Neural progenitor cell (in vitro differentiated cells): ENCODE measurements at places on chromosomes 3 and 15.
A peak's percentile ranks its signal among the peaks of the same experiment; 100 is the strongest.

DNA sequence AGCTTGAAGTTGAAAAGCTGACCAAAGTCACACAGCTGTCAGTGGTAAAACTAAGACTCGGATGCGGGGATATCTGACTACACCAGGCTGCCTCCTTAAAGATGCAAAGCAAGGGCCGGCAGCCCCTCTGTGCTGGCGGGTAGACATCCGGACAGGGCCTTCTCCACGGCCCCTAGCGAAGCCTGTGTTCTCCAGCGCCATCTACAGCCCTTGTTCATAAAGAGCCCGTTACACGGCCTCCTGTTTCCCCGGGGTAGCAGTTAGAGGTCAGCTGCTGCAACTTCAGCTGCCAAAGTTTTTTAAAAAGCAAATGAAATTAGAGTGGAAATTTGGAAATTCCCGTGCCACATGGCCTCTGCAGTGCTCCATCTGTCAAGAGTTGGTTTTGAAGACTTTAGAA, 383.0 kb downstream of the TBL1XR1 start:
- peak; percentile 91 for DNase-seq

DNA sequence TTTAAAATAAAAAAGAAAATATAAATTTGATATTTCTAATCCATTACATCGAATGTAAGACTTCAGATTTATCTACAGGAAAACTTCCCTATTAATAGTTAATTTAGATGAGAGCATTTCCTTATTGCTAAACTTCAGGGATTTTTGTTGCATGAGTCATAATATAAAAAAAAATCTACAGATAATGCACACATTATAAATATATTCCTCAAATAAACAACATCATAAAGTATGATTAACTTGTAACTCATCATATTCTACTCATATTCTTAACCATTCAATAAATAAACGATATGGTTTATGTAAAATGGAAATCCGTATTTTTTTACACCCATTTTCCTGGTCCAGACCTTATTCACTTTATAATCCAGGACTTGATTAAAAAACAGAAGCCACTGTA, 477.0 kb downstream of the EPHA3 start:
- DNase-seq, result no peak

DNA sequence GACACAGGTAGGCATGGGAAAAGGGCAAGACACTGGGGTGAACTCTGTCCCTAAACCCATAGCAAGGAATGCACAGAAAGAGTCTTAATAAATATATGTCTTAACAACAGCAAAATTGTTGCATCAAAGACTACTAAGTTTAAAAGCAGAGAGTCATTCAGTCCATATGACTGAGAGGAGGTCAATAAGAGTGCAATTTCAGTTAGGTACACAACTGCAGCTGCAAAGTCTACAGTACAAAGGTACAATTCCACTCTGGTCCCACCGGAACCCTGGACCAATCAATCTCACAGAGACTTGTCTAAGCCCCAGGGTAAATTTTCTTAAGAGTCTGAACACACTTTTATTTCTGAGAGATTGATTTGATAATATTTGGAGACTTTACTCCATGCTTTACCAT, 6.9 kb downstream of the CP start:
- DNase-seq, result no peak

DNA sequence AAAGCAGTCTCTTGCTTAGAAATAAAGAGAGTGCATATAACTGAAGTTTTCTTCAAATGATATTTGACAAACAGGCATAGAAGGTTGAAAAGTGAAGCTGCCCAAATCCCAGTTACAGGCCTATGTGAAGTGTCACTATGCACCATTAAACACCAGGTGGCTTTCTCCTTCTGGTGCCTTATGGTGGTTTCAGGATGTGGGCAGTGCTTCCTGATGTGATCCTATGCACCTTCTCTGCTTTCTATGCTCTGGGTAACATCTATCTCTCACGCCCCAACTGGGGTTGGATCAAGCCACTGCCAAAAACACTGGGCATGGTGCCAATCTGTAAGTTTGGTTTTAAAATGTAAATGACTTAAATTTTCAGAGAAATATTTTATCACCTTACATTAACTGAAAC, 744.7 kb downstream of the TUSC7 start:
- no peak for DNase-seq

DNA sequence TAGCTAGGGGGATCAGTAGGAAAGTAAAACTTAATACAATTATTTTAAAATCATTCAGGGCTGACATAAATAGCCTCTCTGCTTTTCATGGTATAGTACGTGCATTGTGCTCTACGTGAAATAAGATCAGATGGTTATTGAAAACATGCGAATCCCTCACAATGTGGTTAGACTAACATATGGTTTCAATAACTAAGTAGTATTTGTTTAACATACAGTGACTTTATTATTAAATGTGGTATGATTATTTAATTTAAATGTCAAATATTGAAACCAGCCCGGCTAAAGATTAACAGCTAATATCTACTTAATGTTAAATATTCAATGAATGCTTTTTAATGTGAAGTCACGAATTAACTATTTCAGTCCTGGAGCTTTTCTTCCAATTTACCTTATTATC, 473.9 kb upstream of the THBS1 start:
- no peak for DNase-seq

DNA sequence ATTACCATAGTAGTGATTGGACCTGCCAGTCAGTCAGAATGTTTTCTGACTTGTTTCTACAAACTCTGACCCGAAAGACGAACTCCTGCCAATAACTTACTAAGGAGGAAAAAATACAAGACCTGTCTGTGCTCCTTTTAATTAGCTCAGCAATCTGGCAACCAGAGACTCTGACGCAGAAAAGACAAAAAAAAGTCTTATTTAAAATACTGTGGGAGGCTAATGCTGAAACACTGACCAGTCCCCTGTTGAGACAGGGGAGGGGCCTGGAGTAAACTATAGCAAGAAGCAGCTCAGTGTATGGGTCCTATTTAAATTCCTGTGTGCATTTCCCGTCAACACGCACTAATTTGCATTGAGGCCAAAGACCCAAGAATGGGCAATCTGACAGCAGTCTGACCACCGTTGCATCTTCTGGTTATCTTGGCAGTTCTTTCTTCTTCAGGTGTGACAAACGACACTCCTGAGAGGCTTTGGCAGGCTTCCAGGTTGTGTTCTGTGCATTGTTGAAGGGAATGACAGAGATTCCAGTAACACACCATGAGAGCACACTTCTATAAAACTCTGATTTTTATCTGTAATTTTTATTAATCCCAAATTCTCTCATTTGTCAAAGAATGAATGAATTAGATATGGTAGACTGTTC, 1114.3 kb downstream of the IGSF11 start:
- peak; percentile 47 for DNase-seq

DNA sequence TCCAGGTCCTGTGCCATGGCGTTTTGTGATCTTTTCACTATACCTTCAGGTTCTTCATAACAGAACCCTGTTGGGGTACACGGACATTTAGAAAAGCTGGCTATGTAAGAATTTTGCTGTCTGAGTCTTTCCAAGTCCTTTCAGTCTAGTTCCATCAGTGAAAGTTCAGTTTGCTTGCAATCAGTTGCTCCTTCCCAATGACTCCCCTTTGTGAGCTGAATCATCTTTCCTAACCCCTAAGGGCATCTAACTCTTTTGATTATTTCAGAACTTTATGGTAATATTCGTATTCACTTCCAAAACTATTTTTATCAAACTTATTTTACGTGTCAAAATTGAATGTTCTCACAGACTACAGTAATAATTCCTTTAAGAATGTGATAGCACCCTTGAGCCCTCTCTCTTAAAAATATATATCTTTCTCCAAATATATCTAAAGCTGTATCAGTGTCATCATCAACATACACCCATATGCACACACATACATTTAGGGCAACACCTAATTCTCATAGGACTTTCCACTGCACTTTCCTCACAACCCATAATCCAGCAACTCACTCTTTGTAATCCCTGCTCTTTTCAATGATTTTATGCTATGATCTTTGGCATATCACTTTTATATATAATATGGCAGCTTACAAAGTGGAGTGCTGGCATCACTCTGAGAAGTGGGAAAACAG, 263.7 kb downstream of the GBE1 start:
- DNase-seq, result no peak

GRCh38 chr3:72179107-72179464, 394.1 kb upstream of the PROK2 start:
- no peak for DNase-seq

DNA sequence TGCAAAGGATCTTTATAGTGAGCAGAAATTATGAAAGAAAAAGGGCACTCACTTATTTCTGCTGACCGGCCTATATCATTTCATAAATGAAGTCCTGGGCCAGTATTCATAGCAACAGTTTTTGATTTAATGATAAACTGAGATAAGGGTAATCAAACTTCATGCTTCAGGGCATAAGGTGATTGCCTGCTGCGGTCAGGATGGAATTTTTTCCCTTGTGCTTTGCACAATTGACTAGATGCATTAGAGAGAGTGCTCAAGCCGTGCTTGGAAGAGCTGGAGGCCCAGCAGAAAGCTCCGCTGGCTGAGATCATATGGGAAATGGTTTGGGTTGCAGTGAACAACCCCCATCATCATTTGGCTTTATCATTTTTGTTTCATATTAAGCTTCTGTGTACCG, 10.4 kb downstream of the SEMA6D start:
- no peak for DNase-seq

DNA sequence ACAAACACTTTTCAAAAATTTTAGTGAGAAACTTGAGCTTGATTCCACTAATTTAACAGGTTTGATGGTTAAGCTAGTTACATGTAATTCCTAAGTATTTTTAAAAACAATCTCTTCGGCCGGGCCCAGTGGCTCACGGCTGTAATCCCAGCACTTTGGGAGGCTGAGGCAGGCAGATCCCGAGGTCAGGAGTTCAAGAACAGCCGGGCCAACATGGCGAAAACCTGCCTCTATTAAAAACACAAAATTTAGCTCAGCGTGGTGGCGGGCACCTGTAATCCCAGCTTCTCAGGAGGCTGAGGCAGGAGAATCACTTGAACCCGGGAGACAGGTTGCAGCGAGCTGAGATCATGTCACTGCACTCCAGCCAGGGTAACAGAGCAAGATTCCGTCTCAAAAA, 25.3 kb downstream of the TRA2B start:
- no peak for DNase-seq

- peak; percentile 1 for DNase-seq
These were observed 62.7 kb upstream of the KLF13 start for GRCh38 chr15:31263751-31264558.

GRCh38 chr3:134427400-134428111, 53.3 kb upstream of the AMOTL2 start:
- no peak for DNase-seq

- DNase-seq, result no peak
These were observed 22.6 kb upstream of the IP6K2 start for GRCh38 chr3:48739617-48739954.

DNA sequence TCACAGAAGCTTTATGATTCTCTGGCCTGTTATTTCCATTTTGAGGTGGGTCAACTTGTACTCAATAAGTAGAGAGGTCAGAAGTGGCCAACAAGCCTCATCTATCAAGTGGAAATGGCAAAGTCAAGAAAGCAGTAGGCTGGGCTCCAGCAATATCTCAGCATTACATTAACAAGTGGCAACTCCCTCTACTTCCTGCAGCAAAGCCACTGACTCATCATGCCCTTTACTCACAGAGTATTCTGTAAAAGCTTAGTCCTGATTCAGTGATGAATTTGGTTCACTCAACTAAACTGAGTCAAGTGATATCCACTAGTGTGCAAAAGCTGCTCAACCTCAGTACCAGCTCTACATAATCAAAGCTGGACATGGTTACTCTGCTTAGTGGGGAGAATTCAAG, 954.6 kb downstream of the EPHA3 start:
- no peak for DNase-seq

GRCh38 chr3:69869643-69870042, 129.9 kb upstream of the SAMMSON start:
- DNase-seq, result no peak

GRCh38 chr15:89401631-89402517, 67.2 kb upstream of the POLG start:
- DNase-seq, result no peak

- DNase-seq, result no peak
These were observed 2.8 kb downstream of the SQOR start for GRCh38 chr15:45637552-45638033.

DNA sequence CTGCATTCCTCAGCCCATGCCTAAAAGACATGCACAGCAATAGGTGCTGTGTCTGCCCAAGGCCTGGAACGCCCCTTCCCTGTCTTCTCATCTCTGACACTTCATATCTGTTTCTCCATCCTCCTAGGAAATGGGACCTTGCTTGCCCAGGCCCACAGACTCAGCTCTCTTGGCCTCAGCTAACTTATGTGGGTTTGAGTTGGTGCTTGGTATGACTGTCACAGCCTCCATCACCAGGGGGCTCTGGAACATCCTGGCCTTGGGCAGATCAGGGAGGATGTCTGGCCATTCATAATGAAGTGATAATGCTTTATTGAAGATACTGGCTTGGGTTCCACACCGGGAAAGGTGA, 156.7 kb upstream of the SMAD3 start:
- DNase-seq, result no peak

- peak; percentile 64 for DNase-seq
These were observed 4.7 kb upstream of the FAM240A start for GRCh38 chr3:46607603-46608028.

GRCh38 chr3:133278260-133279043, 121.4 kb upstream of the BFSP2 start:
- DNase-seq, result no peak

GRCh38 chr3:134473868-134474546, 11.8 kb downstream of the ANAPC13 start:
- peak; percentile 92 for DNase-seq

DNA sequence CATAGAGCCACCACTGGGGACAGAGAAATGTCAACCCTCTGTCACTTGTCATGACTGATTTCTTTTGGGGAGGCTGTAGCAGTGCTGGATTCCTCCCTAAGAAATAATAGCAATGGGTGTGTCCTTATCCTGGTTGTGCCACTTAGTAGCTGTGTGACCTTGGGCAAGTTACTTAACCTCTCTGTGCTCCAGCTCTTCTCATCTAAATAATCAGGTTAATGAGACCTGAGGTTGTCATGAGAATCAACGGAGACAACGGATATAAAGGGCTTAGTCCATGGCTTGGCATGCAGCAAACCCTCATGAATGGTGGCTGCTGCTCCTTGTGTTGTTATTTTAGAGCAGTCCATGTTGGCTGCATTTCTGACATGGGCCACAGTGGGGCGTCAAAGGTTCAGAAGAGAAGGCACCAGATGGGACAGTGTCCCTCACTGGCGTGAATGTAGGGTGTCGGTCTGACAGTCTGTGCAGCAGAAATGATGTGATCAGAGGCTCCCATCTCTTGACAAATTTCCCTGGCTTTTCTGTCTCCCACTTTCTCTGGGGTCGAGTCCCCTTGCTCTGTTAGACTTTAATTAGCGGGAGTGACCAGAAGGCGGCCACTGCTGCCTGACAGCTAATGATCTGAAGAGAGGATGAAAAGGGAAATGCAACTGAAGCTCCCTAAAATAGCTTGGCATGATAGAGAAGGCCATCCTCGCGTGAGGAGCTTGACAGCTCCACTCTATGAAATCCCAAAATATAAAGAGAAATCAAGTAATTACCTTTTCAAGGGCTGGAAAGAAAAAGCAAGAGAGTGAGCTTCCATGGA, 209.4 kb downstream of the CADPS start:
- peak; percentile 91 for DNase-seq

GRCh38 chr3:48784426-48785120, 63.1 kb downstream of the PRKAR2A start:
- DNase-seq, result no peak

GRCh38 chr3:39982665-39983357, 173.4 kb downstream of the MYRIP start:
- DNase-seq, result no peak
